ENCODE measurements at places on chromosomes 5 and 9.

GRCh38 chr5:153746440-153746839 is 256.0 kb downstream of the GRIA1 start:
- no peak for DNase-seq

- DNase-seq, result no peak
These were observed 69.3 kb upstream of the MELK start for GRCh38 chr9:36503172-36504088.

- no peak for DNase-seq
These were observed 386.9 kb upstream of the FAM174A start for GRCh38 chr5:100148239-100148638.

GRCh38 chr9:124399968-124400940 is 15.0 kb downstream of the PSMB7 start:
- DNase-seq, result no peak

GRCh38 chr9:114787214-114787613 is 18.6 kb downstream of the TNFSF15 start:
- no peak for DNase-seq

DNA sequence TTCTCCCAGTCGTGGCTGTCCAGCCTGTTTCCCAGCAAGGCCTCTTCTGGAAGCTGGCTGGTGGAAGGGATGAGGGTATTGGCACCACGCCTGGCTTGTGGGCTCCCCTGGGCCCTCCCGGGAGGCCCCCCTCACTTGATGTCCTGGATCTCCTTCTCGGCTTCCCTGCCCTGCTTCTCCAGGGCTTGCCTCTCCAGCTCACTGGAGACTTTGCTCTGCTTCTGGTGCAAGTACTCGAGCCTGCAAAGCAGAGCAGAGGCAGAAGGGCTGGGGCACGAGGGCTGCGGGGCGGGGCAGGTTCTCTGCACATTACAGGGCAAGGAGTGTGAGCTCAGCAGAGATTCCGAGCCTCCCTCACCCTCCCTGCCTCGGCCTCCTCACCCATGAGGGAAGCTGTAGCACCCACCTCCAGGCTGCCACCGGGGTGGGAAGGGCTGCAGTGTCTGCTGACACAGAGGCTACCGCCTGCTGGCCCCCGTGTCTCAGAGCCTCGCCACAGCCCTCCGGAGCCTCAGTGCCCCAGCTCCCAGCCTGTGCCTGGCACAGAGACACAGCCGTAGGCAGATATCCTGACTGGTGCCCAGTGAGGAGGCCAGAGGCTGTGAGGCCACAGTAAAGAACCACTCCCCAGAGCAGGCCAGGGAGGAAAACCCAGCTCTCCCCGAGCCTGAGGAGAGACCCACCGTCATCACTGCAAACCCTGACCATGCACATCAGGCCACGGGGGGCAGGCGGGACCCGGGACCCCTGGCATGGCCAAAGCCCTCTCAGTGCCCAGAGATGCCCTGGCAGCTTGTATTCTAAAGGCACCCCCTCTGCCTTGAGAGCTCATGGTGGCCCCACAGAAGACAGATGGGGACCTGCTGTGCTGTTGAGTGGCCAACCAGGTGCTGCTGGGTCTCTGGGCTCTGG is 7.2 kb downstream of the SNAPC4 start:
- DNase-seq, result no peak

DNA sequence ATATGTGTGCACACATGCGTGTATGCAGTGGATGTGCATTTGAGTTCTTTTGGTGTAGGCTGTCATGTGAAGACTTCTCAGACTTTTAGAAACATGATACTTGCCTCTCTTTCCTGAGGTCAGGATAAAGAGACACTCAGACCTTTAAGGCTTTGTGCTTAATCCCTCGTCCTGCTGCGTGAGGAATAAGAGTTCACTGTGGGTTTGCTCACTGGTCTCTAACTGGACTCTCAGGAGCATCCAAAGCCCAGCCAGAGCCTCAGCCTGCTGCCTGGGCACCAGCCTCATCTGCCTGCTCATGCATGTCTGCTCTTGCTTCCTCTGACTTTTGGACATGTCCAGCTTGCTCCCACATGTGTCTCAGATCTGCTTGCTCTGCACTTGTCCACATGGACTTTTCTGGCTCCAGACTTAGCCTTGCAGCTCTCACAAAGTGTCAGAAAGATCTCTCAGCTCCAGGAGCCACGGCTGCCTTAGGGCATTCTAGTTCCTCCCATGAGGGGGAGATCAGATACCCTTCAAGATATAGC is 65.1 kb upstream of the ZNF366 start:
- DNase-seq, result no peak

GRCh38 chr5:179822059-179822432 is 1.3 kb downstream of the SQSTM1 start:
- no peak for DNase-seq

GRCh38 chr9:129283291-129283691 is 105.2 kb upstream of the IER5L start:
- no peak for DNase-seq

GRCh38 chr9:102779356-102779755 is 215.8 kb upstream of the CYLC2 start:
- no peak for DNase-seq

DNA sequence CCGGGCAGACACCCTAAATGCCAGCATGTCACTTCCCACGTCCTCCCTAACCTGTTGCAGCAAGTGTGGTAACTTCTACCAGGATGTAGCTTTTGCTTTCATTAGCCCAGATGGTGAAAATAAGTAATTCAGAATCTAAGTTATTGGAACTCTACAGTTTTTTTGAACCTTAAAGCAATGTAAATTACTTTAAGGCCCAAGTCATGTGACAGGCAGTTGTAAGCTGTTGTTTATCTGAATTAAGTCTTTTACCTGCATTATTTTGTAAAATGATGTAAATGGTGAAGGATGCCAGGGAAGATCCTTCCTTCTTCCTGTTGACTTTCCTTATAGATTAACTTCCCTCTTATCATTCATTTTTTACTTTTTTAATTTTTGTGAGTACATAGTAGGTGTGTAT is 670.2 kb downstream of the SEMA5A start:
- DNase-seq, result no peak

- no peak for DNase-seq
These were observed 14.1 kb upstream of the RAPGEF6 start for GRCh38 chr5:131649161-131649560.

DNA sequence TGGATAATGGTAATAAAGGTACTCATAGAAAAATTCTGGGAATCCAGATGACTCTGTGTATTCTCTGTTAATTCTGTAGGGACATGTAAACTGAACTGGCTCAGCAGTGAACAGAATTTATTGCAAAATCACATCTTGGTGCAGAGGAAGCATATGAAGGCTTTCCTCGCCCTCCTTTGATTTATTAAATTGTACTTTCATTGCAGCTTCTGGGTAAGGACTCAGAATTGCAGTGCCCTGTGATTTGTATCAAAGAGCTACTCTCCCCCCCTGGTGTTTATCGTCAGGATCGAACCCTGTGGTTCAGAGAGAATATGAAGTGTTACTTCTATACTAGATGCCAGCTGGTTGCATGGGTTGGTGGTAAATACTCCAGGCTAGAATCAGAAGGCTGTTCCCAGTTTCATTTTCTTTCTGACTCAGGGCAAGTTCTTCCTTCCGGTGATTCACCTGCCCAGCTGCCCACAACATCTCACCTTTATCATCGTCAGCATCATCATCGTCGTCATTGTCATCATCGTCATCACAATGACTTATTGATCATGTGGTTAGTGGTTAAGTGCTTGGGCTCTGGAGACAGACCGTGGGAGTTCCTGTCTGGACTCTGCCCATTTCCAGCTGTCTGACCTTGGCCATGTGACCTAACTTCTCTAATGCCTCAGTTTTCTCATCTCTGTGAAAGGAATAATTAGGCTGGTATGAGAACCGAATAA is 238.8 kb downstream of the ARHGAP26 start:
- DNase-seq, result no peak

DNA sequence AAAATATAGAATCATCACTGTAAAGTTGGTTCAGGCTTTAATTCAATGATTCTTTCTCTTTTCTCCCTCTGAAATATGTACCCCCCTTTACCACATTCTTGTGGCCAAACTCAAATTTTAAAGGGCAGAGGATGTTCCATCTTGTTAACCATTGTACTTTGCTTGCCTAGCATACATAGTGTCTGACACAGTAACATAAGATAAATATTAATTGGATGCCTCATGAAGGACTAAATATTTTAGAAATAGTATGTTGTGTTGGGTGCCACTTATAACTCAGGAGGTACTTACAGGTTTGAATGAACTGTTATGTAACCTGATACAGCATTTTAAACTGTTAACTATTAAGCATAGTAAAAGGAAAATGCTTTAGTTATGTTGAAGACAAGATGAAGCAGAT is 71.5 kb downstream of the NIPBL start:
- DNase-seq, result no peak

DNA sequence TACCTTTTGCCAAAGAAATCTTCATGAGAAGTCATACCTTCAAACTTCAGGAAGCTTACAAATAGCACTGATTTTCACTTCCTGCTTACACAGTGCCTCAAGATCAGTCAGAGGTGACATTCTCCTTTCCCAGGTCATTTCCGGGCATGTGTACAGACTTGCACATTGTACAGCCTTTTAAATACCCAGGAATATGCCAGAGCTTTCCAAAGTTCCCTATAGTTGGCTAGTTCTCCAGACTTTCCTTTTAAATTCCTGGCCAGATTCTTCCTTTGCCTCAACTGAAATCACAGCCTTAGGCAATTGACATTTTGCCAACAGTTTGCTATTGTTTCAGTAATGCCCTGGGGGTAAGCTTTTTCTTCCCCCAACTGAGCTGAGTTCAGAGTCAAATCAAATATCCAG is 47.2 kb downstream of the RFX3 start:
- DNase-seq, result no peak

- no peak for DNase-seq
These were observed 271.7 kb upstream of the TLE4 start for GRCh38 chr9:79300068-79300467.

DNA sequence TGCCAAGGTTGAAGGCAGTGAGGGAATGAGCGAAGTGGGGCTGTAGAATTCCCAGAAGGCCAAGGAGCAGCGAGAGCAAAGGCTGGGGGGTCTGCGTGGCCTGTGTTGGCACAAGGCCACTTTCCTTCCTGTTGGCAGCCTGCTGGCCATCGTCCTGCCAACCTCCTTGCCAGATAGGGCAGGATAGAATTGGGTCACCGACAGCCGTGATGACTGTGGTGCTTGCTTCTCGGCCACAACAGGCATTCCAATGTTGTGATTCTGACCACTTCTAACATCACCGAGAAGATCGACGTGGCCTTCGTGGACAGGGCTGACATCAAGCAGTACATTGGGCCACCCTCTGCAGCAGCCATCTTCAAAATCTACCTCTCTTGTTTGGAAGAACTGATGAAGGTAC is 18.9 kb downstream of the TRIP13 start:
- DNase-seq, result no peak
